ENCODE measurements at places on chromosomes 2 and 18.

DNA sequence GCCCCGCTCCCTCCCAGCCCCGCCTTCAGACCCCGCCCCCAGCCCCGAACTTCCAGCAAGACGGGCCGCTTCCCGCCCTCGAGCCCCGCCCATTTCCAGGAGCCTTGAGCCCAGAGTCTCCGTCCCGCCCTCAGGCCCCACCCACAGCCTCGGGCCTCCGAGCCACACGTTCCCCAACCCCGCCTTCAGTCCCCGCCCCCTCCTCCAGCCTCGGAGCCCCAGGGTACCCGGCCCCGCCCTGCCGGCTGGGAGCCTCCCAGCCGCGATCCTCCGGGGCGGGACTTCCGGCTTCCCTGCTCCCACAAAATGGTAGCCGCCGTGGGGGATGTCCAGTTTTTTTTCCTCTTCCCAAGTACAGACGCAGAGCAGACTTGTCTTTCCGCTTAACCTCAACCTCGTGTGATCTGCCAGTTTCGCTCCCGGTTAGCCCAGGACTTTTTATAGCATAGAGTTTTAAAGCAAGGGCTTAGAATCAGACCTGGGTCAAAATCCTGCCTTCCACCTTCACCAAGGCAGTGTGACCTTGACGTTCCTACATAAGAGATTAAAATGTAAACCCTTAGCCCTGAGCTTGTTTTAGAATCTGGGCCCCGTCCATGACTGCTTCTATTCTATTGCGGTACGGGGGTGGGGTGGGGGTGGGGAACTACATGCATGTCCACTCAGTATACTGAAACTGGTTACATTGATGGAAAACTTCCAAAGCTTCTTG lies 435 bp upstream of the GPR155 start:
- DNase-seq: peak; percentile 90

- DNase-seq: no peak
Observed at GRCh38 chr2:15715596-15715995, 123.9 kb downstream of the DDX1 start.

DNA sequence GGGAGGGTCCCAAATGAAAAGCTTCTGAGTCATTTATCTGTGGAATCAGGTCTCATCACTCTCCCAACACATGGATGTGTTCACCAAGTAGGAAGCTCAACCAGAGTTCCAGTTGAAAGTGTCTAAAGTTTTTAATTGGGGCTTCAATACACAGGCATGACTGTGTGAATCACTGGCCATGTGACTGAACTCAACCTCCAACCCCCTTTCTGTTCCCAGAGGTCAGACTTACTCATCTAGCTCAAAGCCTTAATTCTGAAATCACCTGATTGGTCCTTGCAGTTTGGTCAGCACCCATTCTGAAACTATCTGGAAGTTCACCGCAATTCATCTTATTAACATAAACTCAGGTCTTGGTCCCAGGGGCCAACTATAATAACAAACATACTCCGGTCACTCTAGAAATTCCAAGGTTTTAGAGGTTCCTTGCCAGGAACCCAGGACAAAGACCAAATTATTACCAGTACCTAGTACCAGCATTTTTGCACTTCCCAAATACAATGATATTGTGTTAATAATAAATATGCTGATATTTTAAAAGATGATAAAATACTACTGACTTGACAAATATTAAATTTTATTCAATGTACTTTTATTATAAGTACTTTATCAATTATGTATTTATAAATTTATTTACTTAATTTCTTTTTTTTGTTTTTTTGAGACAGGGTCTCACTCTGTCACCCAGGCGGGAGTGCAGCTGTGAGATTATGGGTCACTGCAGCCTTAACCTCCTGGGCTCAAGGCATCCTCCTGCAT lies 10.7 kb upstream of the RBM45 start:
- DNase-seq: no peak

GRCh38 chr18:26536664-26537063 lies 11.7 kb downstream of the KCTD1 start:
- no peak for DNase-seq

- DNase-seq: no peak
Observed at GRCh38 chr18:58645398-58645797, 16.5 kb upstream of the ALPK2 start.
